Right atrium auricular region (tissue), 2 donors: ENCODE measurements at places on chromosomes 11 and 22. TPM values are rescaled to one million over a fixed set of nuclear protein-coding genes. Genes with fewer than 3 reads are reported as not detected.
A peak's percentile ranks its signal among the peaks of the same experiment; 100 is the strongest.

DNA sequence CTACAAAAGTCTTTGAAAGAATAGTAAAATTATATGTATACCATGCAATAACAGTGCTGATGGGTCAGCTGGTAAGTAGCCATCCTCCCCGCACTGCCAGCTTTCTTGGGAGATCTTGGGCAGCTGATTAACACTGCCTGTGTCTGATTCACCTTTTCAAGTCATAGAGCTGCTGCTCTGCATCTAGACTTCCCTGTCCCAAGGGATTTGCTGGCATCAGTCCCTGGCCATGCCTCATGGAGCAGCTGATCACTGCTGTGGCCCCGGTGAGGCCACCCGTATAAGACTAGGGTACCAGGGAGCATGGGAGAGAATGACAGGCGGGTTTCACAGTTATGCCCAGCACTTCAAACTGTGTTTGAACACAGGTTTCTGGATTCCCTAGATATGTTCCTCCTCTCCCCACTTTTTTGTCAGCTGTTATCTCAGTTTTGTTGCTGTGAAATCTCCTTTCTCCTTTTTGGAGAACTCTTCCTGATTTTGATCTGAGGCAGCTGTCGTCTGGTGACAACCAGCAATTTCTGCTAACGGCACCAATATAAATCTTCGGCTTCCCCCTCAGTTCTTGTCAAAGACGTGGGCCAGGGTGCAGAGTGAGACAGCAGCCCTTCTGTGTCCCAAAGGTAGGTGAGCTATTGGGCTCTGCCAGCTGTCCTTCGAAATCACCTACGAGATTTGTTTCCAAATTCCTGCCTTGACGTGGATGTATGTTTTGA, 438.9 kb downstream of the NTM start:
- no peak for DNase-seq

- no peak for DNase-seq
Measured at GRCh38 chr22:27851974-27852746, 50.6 kb upstream of the MN1 start.

The TYR gene
- total RNA-seq = not detected

The VSIG10L2 gene
- not detected for total RNA-seq

The LRRC74B gene
- not detected for total RNA-seq

DNA sequence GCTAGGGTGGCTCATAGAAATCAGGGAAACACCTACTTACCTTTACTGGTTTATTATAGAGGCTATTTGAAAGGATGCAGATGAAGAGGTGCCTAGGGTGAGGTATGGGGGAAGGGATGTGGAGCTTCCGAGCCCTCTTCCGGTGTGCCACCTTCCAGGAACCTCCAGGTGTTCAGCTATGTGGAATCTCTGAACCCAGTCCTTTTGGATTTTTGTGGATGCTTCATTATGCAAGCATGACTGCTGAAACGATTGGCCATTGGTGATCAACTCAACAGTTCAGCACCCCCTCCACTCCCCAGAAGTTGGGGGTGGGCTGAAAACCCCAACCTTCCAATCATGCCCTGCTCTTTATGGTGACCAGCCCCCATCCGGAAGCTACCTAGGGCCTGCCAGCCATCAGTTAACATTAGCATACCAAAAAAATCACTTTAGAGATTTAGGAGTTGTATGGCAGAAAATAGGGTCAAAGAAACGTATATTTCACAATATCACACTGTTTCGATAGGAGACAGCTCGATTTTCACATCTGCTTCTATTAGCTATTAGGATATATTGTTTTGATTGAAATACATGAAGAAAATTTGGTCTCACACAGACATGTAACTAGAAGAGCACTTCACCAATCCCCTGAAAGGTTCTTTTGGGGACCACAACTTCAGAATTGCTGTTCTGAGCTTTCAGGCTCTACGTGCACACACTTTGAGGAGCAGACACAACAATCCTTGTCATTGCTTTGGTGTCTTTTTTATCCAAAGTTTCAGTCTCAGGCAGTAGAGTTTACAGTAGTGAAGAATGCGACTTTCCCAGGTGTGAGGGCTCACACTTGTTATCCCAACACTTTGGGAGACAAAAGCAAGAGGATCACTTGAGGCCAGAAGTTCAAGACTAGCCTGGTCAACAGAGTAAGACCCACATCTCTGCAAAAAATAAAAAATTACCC, 3.3 kb upstream of the POLR2G start:
- DNase-seq = no peak

The SYT7 gene
- 19.2 TPM for total RNA-seq

The FAM180B gene
- not detected for total RNA-seq

DNA sequence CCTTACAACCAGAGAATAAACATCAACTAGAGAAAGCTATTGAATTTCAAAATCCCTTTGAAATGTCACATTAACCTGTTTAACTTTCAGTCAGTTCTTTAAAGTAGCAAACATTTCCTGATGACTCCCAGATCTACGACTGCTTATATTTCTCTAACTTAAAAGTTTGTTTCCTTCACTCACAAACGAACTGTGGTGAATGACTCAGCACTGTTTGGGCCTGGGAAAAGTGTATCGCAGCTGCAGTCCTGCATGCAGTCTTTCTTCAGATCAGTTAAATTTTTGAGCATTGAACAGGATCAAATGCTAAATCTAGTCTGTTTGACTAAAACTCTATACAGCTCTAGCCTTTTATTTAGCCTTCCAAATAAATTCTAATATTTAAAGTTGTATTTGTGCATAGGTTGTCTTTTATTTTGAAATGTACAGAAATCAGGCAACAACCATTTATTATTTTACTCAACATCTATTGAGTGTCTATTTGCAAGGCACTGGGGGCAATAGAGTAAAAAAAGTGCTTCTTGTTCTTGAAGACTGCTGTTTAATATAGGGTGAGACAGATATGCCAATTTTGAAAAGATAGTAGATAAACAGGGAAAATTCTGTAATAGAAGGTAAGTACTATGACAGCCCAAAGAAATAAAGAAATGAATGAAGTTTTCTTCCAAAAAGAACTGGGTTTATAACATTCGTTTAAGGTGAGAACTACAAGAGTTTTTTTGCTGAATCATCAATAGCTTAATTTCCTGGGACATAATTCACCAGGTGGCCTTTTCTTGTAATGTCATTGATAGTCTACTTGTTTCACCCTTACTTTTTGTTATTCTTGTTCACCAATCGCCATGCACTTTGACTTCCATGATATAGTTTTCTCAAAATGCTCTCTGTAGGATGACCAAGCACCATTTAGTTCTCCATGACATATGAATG, 235.4 kb downstream of the METTL15 start:
- no peak for DNase-seq

- DNase-seq = no peak
Measured at GRCh38 chr11:119572481-119573424, 149.8 kb upstream of the THY1 start.

The SLC3A2 gene
- total RNA-seq = 27.7 TPM

The SPDYC gene
- total RNA-seq = not detected

DNA sequence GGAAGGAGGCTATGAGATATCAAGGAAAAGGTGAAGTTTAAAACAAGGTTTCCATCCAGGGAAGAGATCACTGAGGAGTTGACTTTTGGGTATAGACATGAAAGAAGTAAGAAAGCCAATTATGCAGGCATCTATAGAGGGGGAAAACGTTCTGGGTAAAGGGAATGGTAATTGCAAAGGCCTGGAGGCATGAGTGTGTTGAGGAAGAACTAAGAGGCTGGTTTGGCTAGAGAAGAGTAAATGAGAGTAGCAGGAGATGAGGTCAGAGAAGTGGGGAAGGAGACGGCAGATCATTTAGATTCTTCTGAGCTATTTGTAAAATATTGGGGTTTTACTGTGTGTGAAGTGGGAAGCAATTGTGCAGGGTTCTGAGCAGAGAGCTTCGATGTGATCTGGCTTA, 7.6 kb downstream of the ENDOD1 start:
- no peak for DNase-seq

DNA sequence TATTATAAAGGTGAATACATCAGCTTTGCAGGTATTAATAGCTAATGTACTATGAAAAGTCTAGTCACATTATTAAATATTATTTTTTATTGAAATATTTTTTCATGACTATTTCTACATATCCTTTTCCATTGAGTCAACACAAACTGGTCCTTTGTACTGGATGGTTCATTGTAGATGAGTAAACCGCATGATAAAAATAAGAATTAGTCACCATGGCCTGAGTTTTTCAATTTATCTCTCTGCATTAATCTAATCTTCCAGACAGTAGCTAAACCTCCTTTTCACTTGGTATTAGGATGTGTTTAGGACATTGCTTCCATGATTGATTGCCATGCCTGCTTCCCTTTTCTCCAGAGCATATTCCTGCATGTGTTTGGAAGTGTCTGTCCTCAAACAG, 439.4 kb upstream of the ARHGAP42 start:
- DNase-seq = no peak

DNA sequence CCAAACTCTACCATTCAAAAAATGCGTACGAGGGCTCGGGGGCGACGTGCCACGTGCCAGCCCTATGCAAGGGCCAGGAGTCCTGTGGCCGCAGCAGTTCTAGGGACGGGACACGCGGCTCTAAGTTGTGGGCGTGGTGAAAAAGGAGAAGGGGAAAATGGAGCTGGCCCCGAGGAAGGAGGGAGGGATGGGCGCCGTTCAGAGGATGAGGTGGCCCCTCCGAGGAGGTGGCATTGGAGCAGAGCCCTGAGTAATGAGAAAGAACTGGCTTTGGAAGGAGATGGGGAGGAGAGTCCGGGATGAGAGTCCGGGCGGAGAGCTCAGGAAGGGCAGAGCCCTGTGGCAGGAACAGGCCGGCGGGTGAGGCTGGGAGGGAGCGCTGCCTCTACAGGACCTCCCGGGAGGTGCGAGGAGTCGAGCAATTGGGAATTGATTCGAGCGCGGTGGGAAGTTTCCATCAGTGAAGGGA, 21.0 kb downstream of the OTUB1 start:
- DNase-seq = peak; percentile 61

- DNase-seq = no peak
Measured at GRCh38 chr11:64585150-64585549, 5.9 kb upstream of the SLC22A12 start.

GRCh38 chr22:50289942-50290630, 17.4 kb downstream of the PLXNB2 start:
- DNase-seq = no peak

The SLC25A22 gene
- total RNA-seq = 2.7 TPM

- DNase-seq = no peak
Measured at GRCh38 chr11:404551-405264, 10.1 kb downstream of the SIGIRR start.

DNA sequence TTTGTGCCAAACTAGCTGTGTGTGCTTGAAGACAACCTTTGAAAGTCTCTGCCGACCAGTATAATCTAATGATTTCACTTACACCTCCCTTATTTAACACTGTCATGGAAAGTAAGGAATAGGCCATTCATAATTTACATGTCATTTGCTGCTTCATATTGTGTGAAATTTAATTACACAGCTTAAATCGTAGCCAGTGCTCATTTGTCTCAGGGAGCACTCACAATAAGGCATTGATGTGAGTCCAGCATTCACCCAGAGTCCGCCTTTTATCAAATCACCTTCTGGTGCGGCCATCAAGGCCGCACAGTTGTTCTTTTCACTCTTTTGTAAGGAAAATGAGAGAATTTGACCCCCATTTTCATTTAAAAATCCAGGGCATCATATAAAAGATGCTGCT, 46.9 kb downstream of the PAX6 start:
- DNase-seq = no peak

The GRAP2 gene
- total RNA-seq = 1.3 TPM
